ENCODE measurements at places on chromosomes 6 and 20.

- DNase-seq, result peak; percentile 48
Measured at GRCh38 chr6:14211562-14211942, 94.0 kb downstream of the CD83 start.

- no peak for DNase-seq
Measured at GRCh38 chr6:66538551-66539135, 831.6 kb upstream of the EYS start.

DNA sequence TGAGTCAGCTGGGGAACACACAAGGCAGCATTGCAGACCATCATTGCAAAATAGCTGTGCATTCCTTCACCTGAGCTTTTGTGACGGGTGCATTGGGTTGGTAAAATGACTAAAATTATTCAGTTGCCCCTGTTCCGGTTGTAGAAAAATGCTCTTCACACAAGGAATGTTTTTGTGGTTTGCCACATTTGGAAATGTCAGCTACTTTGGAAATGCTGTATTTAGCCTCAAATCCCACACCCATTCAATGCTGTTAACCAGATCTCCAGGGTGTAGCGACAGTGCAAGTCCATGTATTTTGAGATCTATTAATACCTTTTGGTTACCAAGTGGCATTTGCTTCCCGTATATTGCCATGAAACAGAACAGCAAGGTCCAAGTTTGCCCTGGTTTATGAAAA lies 201.2 kb downstream of the FOXA2 start:
- DNase-seq, result no peak

- no peak for DNase-seq
Measured at GRCh38 chr20:24421071-24421470, 48.4 kb upstream of the SYNDIG1 start.

GRCh38 chr6:17493286-17493685 lies 99.9 kb downstream of the CAP2 start:
- no peak for DNase-seq

GRCh38 chr6:28349892-28350737 lies at the start of gene ZKSCAN3:
ZKSCAN3 (plus strand) TSS chr6:28349947; CDS start chr6:28359587, 9,640 bp downstream.
- peak; percentile 89 for DNase-seq

- no peak for DNase-seq
Measured at GRCh38 chr20:9374480-9374879, 139.9 kb upstream of the LAMP5 start.

DNA sequence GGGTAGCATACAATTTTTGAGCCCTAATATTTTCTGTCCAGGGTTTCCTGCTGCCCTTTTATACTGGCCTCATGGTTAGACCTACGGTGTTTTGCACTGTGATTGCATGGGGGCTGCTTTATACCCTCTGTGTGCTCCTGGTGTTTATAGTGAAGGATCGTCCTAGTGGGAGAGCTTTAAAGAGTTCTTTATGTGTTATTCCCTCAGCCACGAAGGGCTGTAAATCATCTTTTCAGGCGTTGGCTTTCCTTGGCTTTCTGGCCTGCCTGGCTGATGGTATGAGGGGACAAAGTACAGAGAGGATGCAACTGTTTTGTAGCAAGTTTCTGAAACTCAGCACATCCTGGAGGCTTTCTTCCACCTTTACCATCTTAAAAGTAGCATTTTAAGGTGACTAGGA lies 464.3 kb downstream of the EPM2A start:
- no peak for DNase-seq

DNA sequence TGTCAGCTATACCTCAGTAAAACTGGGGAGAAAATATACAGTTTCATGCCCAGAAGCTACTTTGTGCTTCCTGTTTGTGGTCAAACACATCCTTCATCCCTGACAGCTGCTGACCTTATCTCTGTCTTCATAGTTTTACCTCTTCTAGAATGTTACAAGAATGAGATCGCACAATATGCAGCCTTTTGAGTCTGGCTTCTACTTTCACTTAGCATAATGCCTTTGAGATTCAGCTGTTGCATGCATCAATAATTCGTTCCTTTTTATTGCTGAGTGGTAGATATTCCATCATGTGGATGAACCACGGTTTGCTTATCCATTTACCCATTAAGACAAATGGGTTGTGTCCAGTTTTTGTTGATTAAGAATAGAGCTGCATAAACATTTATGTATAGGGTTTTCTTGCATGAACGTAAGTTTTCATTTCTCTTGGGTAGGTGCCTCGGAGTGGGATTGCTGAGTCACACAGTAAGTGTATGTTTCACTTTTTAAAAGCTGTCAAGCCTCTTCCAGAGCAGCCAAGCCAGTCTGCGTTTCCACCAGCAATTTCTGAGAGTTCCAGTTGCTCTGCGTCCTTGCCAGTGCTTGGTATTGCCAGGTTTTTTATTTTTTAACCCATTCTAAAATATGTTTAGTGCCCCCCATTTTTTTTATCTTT lies 86.6 kb upstream of the PAX1 start:
- DNase-seq, result no peak

- no peak for DNase-seq
Measured at GRCh38 chr20:19083136-19083621, 129.3 kb upstream of the SLC24A3 start.

DNA sequence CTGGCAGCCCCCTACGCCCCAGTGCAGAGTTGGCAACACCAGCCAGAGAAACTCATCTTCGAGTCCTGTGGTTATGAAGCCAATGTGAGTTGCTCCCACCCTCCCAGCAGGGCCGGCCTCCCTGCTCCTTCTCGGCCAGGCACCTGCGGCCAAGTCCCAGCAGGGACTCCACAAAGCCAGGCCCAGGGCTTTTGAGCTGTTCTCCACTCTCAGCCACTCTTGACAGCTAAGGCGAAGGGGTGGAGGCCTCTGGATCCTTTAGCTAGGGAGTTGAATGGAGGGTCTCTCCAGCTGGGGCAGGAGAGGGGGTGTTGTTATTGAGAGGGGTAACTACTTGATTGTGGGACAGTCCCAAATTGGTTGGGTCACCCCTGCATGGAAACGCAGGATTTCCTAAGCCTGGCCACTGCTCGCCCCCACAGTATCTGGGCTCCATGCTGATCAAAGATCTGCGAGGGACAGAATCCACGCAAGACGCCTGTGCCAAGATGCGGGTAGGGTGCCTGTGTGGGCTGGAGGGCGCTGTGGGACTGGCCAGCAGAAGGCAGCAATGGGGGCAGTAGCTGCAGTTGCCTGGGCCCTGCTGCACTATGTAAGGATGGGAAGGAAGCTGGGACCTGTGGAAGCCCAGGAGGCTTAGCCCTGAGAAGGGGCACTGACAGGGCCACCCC lies 58.3 kb downstream of the TCP11 start:
- no peak for DNase-seq

GRCh38 chr20:63102721-63103375 lies 96.1 kb upstream of the BHLHE23 start:
- no peak for DNase-seq

DNA sequence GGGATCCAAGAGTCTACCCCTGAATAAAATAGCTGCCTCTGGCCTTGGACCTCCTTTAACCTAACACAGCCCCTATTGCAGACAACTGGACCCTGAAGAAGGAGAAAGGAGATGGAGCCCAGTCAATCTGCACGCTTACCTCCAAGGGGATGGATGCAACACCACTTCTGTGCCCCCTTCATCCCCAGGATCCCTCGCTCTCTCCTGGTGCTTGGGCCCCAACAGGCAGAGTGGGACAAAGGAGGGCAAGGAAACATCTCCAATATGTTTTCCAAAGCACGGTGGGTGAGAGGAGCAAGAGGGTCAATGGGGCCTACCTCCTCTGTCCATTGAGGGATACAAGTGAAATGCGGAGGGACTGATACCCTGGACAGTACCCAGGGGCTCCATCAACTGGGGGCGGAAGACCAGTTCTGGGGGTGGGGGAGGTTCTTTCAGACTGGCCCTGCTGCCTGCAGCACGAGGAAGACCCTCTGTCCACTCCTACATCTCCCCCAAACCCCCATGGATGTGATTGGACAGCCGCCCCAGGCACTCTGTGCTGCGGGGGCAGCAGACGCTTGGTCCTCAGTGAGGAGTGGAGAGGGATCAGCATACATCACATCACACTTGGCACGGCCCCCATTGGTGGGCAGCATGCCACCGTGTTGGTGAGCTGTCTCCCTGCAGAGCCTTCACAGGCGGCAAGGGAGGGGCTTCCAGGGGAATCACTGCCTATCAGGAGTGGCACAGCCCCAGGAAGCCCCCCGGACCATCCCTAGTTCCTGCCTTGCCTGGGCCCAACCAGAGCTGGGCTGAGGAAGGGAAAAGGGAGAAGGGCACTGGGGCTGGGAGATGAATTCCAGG lies 70.6 kb downstream of the MRPL14 start:
- no peak for DNase-seq

DNA sequence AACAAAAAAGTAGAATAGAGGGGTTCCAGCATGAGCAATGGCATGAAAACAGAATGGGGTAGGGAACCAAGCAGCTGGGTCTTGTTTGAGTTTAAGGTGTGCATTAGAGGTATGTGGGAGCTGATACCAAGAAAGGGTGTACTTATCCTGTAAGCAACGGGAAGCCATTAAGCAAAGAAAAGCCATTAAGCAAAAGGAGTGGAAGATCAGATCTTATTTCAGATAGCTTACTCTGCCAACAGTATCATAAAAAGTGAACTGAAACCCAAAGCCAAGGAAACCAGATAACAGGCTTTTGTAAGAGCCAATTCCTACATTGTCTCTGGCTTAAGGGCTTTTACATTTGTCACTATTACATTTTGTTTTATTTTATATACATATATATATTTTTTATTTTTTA lies 21.3 kb upstream of the BEND6 start:
- peak; percentile 21 for DNase-seq

GRCh38 chr6:161422710-161423680 lies 149.1 kb upstream of the AGPAT4 start:
- no peak for DNase-seq
